ENCODE measurements at places on chromosomes 3 and 15.
A peak's percentile ranks its signal among the peaks of the same experiment; 100 is the strongest.

- DNase-seq = no peak
Observed at GRCh38 chr3:149443545-149443912, 31.0 kb upstream of the TM4SF4 start.

GRCh38 chr3:109195815-109196214 is 59.3 kb downstream of the C3orf85 start:
- no peak for DNase-seq

DNA sequence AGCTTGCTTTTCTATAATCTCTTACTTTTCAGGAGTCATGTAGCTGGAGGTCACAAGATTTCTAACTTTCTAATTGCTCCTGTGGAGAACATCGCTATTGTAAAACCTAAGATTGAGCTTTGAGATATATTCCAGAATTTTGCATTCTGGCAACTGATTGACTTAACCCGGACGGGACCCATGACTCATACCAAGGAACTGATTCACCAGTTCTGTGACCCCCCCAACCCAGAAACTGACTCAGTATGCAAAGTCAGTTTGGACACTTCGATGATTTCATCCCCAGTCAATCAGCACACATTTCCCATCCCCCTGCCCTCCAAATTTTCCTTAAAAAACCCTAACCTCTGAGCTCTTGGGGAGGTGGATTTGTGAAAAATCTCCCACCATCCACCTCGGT is 396.5 kb upstream of the GBE1 start:
- no peak for DNase-seq

DNA sequence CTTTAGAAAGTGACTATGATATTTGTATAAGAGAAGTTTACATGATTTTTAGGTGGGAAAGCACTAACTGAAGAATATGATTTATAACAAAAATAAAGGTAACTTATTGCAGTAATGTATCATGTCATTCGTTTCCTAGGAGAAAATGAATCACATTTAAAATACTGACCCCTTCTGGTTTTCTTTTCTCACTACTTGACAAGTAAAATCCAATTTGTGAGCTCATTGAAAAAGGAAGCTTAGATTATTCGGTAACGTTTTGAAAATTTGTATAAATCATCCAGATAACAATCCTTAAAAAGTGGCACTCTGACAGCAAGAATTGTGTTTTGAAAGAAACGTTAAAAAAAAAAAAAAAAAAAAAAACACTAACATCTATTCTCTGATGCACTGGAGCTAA is 39.0 kb downstream of the NSUN3 start:
- DNase-seq = no peak

- DNase-seq = peak; percentile 79
Observed at GRCh38 chr3:155805802-155806618, at the start of gene C3orf33. Gene C3orf33 (minus strand): TSS chr3:155806278. CDS start chr3:155806252, 26 bp downstream.

- DNase-seq = no peak
Observed at GRCh38 chr3:53880396-53881345, 1.3 kb downstream of the ACTR8 start.

DNA sequence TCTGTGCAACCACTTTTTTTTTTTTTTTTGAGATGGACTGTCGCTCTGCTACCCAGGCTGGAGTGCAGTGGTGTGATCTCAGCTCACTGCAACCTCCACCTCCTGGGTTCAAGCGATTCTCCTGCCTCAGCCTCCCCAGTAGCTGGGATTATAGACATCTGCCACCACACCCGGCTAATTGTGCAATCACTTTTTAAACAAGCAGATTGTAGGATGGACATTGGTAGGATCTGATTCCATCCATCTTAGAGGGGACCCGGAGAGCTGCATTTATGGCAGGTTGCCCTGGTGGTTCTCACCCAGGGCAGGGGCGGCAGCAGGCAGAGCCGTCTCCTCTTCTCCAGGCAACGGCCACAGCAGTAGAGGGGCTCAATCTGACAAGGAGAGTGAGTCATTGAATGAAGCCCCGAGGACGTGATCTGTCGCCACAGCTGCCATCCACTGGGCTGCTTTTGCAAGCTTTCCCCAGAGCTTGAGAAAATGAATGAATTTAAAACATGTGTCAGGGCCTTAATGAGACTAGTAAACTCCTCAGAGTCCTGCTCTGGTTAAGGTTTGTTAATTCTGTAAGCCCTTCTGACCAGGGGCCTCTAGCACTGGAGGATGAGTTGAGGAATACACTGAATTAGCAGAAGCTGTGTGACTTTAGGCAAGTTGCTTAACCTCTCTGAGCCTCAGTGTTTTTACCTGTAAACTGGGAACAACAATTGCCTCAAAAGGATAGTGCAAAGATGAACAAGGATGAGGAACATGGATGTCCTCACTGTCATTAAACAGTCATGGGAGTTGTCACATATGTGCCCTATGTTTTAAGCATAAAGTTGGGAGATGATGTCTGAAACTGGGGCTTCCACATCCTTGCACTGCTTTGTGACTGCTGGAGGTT is 129.1 kb downstream of the ASB7 start:
- no peak for DNase-seq

DNA sequence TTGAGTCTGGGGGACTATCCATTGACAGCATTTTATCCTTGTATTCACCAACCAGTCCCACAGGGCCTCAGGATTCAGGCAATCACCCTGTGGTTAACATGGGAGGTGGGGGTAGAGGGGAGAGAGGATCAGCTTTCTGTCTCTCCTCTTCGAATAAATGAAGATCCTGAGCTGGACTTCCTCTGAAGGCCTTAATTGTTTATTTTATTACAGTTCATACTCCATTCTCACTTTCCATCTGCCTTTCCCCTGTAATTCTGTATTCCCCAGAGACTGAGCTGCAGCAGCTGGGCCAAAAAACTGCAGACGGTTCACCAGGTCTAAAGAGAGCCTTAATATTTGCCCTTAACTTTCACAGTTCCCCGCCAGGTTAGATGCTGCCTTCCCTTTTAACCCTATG is 11.9 kb downstream of the TAGLN3 start:
- no peak for DNase-seq

DNA sequence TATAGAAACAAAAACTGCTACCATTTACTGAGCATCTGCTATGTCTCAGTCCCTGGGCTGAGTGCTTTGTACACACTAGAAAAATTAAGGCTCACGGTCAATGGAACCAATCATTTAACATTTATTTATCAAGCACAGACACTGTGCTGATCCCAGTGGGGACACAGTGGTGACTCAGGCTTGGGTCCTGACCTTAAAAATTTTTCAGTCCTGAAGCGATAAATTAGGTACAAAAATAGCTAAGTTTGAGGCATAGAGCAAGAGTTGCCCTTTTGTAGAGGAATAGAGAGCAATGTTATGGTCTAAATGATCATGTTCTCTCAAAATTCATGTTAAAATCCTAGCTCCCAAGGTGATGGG is 85.1 kb downstream of the CRYGS start:
- DNase-seq = no peak

- DNase-seq = no peak
Observed at GRCh38 chr15:80891006-80891405, 98.6 kb downstream of the MESD start.

- peak; percentile 9 for DNase-seq
Observed at GRCh38 chr15:100254285-100254684, 87.5 kb downstream of the ADAMTS17 start.

DNA sequence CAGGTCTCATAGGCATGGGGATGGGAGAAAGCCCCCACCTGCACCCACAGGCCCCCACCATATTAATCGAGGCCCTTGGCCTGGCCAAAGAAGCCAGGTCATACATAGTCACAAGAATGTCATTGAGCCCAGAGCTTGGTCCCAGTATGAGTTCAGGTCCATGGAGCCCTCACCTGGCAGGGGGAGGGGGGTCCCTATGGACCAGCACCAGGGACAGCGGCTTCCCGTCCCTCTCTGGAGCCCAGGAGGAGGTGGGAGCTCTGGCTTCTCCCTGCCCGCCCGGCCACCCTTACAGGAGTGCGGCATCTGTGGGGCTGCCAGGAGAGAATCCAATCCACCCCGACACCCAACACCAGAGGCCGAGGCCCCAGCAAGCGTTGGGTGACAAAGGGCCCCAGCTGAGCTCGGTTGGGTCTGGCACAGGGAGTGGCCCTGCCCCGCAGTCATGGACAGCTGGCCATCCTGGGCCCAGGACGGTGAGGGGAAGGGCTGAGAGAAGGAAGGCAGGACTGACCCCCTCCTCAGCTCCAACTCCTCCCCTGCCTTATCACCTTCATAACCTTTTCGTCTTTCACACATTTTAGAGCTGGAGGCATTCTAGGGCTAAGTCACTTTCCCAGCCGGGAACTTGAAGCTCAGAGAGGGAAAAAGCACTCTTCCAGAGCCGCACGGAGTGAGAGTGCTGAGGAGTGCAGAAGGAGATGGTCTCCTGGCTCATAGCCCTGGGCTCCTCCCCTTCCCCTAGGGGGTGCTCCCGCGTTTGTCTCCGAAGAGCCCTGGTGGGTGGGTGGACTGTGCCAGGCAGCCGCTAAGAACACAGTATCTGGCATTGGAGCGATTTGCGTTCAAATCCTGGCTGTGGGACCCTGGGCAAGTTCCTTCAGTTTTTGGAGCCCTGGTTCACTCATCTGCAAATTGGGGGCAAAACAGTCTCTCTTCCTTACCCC is 54.6 kb downstream of the ATP2B2 start:
- DNase-seq = no peak

DNA sequence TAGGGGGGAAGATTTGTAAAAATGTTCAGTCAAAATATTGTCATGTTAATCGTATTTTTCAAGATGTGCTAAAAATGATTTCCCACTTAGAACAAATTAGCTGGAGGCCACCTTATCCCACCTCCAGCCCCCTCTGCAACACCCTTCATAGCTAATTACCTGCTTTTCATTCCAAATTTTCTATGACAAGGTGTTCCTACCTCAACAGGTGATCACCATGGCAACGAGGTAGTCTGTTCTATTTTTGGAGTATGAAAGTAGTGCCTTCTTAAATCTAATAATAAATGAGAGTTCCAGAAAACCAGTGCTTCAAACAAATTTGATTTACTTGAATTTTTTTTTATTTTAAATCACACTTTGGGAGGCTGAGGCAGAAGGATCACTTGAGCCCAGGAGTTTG is 149.8 kb downstream of the FNDC3B start:
- no peak for DNase-seq

- peak; percentile 45 for DNase-seq
Observed at GRCh38 chr3:56467108-56467507, 1.2 kb downstream of the ERC2 start.

GRCh38 chr3:16182183-16182582 is 7.7 kb downstream of the GALNT15 start:
- no peak for DNase-seq

DNA sequence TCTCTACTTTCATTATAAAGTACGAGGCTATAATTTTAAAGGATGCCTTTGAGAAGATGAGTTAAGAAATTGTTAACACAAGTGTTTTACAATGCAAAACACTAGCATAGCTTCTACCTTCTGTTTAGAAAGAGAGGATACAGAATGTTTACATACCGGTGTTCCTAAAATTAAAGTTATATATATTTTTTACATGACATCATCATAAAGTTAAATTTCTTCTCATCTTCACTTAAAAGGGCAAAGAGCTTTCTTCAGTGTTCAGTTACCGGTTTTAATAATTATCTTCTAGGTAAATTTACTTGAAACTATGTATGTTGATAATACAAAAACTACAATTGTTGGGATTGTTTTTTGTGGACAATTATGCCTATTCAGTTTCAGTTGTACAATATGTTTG is 32.7 kb upstream of the TM2D3 start:
- DNase-seq = no peak

GRCh38 chr15:25176616-25176923 is 221.8 kb downstream of the SNRPN start:
- DNase-seq = peak; percentile 22

DNA sequence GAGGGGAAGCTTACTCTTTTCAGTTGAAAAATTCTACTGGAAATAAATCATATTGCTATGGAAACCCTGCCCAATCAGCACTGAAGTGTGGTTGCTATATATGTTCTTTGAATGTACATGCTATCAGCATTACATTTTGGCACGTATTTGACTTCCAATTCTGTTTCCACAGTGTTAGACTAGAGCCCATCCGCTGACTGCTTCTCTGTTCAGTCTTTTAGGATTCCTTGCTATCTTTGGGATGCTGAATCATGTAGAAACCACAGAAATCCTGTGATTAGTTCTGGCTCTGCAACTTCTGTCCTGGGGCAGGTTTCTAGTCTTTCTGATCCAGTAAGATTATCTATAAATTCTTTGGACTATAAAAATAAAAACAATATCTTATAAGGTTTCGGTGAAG is 128.2 kb upstream of the SLC7A14 start:
- DNase-seq = no peak

GRCh38 chr3:124115956-124116355 is 124.0 kb upstream of the ROPN1 start:
- DNase-seq = no peak

- no peak for DNase-seq
Observed at GRCh38 chr3:89714237-89714636, 606.8 kb downstream of the EPHA3 start.

DNA sequence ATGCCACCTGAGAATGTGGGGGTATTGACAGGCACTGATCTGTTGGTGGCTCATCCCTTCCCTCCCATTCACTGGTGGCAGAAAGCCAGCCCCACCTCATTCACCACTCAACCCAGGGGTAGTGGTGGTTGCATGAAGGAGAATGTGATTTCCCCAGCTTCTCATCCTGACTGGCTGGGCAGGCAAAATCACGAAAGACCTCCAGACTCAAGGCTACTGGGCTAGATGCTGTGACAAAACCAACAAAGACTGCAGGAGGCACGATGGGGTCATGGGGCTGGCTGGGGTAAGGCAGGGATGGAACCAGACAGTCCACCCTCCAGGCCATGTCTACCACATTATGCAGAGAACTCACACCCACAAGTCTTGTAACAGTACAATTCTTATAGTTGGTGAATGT is 33.9 kb downstream of the FSTL1 start:
- DNase-seq = no peak

DNA sequence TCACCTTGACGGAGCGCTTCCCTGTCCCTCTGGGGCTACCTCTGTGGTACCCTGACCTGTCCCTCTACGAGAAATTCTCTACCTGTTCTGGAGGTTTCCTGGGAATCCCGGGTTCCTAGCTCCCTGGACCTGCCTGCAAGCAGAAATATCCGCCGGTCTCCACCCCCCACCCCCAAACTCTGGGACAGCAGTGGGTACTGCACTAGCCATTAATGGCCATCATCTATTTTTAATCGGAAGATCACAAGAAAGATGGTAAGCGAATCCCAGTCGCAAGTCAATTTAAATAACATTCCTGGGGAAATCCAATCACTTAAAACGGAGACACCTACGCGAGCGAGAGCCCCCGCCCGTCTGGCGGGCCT is 429 bp upstream of the C3orf80 start:
- DNase-seq = no peak

DNA sequence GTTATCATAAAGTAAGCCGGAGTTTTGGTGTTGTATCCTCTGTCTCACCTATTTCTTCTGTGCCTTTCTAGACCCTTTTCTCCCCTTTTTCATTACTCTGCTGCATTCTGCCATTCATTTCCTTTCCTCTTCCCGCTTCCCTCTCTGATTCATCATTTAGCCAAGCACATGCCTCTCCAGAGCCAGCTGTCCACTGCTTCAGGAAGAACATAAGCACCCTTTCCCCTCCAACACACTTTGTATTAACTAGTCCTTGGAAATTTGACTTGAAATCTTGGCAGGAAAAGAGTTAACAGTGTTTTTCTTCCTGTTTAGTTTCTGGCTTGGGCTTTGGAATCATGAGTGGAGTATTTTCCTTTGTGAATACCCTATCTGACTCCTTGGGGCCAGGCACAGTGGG is 9.7 kb downstream of the APH1B start:
- DNase-seq = no peak

GRCh38 chr15:65305150-65305758 is 777 bp downstream of the RNU5B-1 start:
- DNase-seq = peak; percentile 56

All from activated CD8-positive, alpha-beta memory T cell treated with anti-CD3 and anti-CD28 coated beads, Interleukin-2, amount 10 ng/mL, durations not matched to agents 7 days and 5 days (primary cell).